ENCODE measurements at places on chromosomes 7 and 10. TPM values are rescaled to one million over a fixed set of nuclear protein-coding genes. Genes with fewer than 3 reads are reported as not detected.

Gene DEPP1
- total RNA-seq = 14.8 TPM

Gene FAM24A
- not detected for total RNA-seq

Gene GPR85
- not detected for total RNA-seq

Gene CALHM2
- not detected for total RNA-seq

Gene NUTM2A
- 0.31 TPM for total RNA-seq

Gene GRK5
- total RNA-seq = 12.6 TPM

Gene OR2A5
- not detected for total RNA-seq

Measured in HepG2 (cell line).